Smooth muscle cell of the pulmonary artery (primary cell): ENCODE measurements at places on chromosomes 6 and 20. TPM values are rescaled to one million over a fixed set of nuclear protein-coding genes. Genes with fewer than 3 reads are reported as not detected.

OR12D3 gene
- total RNA-seq: not detected in 2 replicates

SLC17A2 gene
- total RNA-seq: 0.07 TPM in 1 of 2 replicates, not detected in the other

TRIM15 gene
- total RNA-seq: not detected in 2 replicates

MTFR2 gene
- 0.33 and 0.46 TPM in 2 replicates for total RNA-seq

GINS1 gene
- total RNA-seq: 2.3 and 4.5 TPM in 2 replicates

TRIM27 gene
- total RNA-seq: 38.8 and 47.4 TPM in 2 replicates

TBC1D32 gene
- 15.2 and 18.1 TPM in 2 replicates for total RNA-seq

GMDS gene
- 9.3 and 9.8 TPM in 2 replicates for total RNA-seq

CDS2 gene
- 28.0 and 29.6 TPM in 2 replicates for total RNA-seq

ADTRP gene
- 2.0 and 9.0 TPM in 2 replicates for total RNA-seq

LYRM4 gene
- total RNA-seq: 12.8 and 15.0 TPM in 2 replicates

NR2E1 gene
- total RNA-seq: not detected in 2 replicates

DOK5 gene
- total RNA-seq: 31.3 and 55.3 TPM in 2 replicates

GUCA1A gene
- not detected in 2 replicates for total RNA-seq

TRIM31 gene
- total RNA-seq: not detected in 2 replicates

LHFPL5 gene
- total RNA-seq: not detected in 2 replicates

CST2 gene
- total RNA-seq: 2.4 and 17.5 TPM in 2 replicates

FRK gene
- 1.6 and 2.8 TPM in 2 replicates for total RNA-seq

EIF2S2 gene
- 94.5 and 97.0 TPM in 2 replicates for total RNA-seq

WFDC8 gene
- 0.20 TPM in 1 of 2 replicates, not detected in the other for total RNA-seq

FARS2 gene
- total RNA-seq: 22.4 and 22.9 TPM in 2 replicates

STX11 gene
- total RNA-seq: 0.85 and 1.6 TPM in 2 replicates

MYH7B gene
- total RNA-seq: 0.13 and 0.20 TPM in 2 replicates

HDGFL1 gene
- total RNA-seq: not detected in 2 replicates

RSPH4A gene
- 0.07 and 0.10 TPM in 2 replicates for total RNA-seq

CASS4 gene
- 0.23 and 0.26 TPM in 2 replicates for total RNA-seq

FAM217A gene
- not detected in 2 replicates for total RNA-seq

THBS2 gene
- 2,099 and 2,982 TPM in 2 replicates for total RNA-seq

GNMT gene
- total RNA-seq: 0.13 and 0.36 TPM in 2 replicates

TSHZ2 gene
- total RNA-seq: 0.26 and 3.1 TPM in 2 replicates

KHDC1L gene
- total RNA-seq: not detected in 2 replicates

C6orf163 gene
- total RNA-seq: 1.2 and 1.7 TPM in 2 replicates

KCNK16 gene
- not detected in 2 replicates for total RNA-seq

ZMYND8 gene
- 16.0 and 18.2 TPM in 2 replicates for total RNA-seq

LKAAEAR1 gene
- not detected in 2 replicates for total RNA-seq

POU3F2 gene
- total RNA-seq: not detected in 2 replicates

POM121L2 gene
- total RNA-seq: not detected in 2 replicates

APOBEC2 gene
- not detected in 2 replicates for total RNA-seq

TMEM14B gene
- 43.3 and 59.6 TPM in 2 replicates for total RNA-seq

XKR7 gene
- under 0.01 TPM in 1 of 2 replicates, not detected in the other for total RNA-seq

BPI gene
- 0.13 and 0.30 TPM in 2 replicates for total RNA-seq

BHLHE23 gene
- total RNA-seq: not detected in 2 replicates

HLA-DQB1 gene
- not detected in 2 replicates for total RNA-seq

TCP11 gene
- total RNA-seq: 0.07 and 0.26 TPM in 2 replicates

GSTA2 gene
- total RNA-seq: not detected in 2 replicates

SIM1 gene
- total RNA-seq: under 0.01 TPM in 1 of 2 replicates, not detected in the other

TCF15 gene
- total RNA-seq: not detected in 2 replicates

NRSN1 gene
- total RNA-seq: not detected in 2 replicates

MEI4 gene
- total RNA-seq: not detected in 2 replicates

SMIM26 gene
- total RNA-seq: 39.2 and 39.3 TPM in 2 replicates

MBOAT1 gene
- total RNA-seq: 1.3 and 1.8 TPM in 2 replicates

GCLC gene
- total RNA-seq: 17.9 and 45.7 TPM in 2 replicates

PCNA gene
- 69.8 and 70.1 TPM in 2 replicates for total RNA-seq

CYP24A1 gene
- total RNA-seq: 0.20 and 0.26 TPM in 2 replicates

RAB32 gene
- total RNA-seq: 70.8 and 89.8 TPM in 2 replicates
